Stimulated activated CD8-positive, alpha-beta memory T cell treated with anti-CD3 and anti-CD28 coated beads, Interleukin-15, amount 100 ng/mL, for 1 hour (primary cell): ENCODE measurements at places on chromosomes 7 and 10.

GRCh38 chr7:156722043-156722826 is 81.7 kb downstream of the RNF32 start:
- DNase-seq = no peak

DNA sequence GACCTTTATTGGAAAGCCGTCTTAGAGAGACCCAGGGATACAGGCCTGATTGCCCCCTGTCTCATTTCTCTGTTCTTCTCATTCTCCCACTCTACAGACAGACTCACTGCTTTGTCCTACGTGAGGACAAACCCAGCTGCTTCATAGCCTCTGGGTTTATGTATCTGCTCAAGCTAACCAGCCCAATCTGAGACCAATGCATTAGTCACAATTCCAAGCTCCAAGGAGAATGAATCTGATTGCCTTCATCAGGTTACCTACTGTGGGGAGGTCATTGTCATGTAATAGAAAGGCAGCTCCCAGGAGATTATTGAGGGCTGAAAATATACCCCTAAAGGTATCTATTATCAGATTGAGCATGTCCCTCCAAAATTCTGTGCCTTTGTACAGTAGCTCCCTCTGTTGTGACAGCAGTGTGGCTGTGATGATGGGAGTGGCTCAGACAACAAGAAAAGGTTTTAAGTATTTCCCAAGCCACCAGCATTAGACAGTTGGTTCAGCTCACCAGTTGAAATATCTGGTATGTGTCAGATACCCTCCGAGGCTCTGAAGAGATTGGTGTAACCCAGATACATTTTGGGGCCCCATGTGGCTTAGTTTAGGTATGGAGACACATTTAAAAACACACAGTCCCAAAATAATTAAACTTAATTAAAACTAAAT is 123.1 kb upstream of the EEPD1 start:
- DNase-seq = no peak

DNA sequence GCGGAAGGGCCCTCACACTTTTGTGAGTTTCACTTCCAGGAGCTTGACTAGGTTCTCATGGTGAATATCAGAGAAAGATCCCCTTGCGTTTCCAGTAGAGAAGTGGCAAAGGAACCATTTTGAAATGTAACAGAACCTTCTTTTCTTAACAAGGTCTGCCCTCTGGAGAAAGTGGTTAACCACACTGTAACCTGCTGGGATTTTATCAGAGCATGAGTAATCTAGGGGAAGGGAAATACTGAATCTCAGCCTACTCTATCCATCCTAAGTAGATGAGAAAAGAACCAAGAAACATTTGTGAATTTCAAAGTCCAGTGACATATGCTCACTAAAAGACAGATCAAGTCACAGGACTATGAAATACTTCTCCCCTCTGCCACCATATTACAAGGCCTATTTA is 235.5 kb downstream of the ZEB1 start:
- DNase-seq = no peak

GRCh38 chr7:44403176-44403759 is 77.9 kb upstream of the CAMK2B start:
- DNase-seq = no peak

- DNase-seq = peak; percentile 83
Observed at GRCh38 chr7:63900394-63901203, 98.0 kb upstream of the ZNF722 start.

DNA sequence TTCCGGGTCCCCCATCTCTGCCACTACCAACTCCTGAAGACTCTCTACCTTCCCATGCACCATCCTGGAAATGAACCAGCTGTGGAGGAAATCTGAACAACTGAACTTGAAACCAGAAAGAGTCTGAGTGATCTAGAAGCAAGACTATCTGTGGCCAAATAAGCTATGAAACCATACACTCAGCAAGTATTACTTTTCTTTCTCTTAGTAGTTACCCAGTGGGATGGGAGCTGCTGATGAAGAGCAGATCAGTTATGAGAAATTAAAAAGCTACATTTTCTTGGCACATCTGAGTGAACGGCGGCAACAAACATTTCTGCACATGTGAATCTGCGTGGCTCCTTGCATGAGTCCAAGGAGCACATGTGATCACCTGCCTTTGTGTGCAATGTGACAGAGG is 31.6 kb upstream of the AGK start:
- DNase-seq = no peak

GRCh38 chr7:141475679-141476078 is 75.5 kb upstream of the AGK start:
- no peak for DNase-seq

DNA sequence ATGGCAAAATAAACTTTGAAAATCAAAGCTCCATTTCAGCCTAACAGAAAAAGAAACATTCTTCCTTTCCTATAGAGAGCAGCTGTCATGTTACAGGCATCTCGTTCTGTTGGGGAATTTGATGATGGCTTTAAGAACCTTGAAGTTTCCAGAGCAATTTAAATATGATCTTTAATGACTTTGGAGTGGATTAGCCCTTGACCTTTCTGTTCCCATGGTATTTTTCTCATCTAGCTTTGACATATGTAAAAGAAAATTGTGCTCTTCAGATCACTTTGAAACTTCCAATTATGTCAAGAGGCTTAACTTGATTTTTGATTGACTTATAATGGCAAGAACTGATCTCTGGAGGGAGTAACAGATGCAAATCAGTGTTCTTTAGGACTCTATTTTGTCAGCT is 157.6 kb upstream of the SEMA3E start:
- DNase-seq = no peak

DNA sequence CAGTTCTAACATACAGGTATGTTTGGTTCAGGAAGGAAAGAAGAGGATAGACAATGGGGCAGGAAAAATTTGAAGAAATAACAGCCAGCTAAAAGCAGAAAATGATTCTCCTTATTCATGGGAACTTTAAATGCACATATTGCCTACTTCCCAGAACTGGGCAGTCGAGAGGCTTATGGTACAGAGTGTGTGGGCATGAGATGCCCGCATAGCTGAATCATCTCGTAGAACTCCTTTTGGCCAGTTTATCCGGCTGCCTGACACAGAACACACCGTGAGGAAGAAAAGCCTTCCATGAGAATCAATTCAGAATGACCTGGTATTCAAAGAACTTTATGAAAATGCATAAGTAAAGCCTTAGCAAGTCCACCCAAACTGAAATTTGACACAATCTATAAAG is 471.6 kb downstream of the SH2D4B start:
- DNase-seq = no peak

DNA sequence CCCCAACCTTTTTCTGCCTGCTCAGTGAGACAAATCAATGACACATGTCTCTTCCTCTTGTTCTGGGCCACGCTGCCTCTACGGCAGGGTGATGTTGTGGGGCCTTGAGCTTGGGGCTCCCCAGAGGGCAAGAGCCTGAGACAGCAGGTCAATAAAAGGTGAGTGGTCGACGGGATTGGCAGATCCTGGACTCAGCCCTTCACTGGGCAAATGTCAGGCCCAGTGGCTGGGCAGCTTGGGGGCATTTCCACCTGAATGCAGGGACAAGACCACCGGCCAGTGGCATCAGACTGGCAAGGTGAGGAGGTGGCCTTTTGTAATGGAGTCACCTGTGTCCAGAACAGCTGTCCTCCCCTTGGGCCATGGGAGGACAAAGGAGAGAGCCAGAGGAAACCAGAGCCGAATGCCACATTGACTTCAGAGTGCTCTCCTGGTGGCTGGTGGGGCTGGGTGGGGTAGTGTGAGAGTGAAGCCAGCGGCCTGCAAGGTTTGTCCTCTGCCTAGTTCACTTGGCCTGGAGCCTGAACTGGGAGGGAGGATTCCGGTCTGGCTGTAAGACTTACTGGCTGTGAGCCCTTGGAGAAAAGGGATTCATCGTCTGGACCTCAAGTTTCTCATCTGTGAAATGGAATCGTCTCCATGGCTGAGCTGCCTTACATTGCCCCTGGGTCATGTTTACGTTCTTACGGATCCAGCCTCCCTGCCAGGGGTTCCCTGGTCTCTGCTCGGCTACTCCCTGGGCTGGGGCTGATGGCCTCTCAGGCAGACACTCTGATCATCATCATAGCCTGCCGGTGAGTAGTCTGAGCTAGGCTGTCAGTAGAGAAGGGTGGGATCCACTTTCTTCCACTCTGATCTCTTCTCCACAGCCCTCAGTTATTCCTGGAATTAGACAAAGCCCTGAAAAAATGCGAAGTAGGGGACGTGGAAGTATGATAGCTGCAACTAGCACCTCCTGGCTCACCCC is 25.4 kb upstream of the CRHR2 start:
- no peak for DNase-seq

DNA sequence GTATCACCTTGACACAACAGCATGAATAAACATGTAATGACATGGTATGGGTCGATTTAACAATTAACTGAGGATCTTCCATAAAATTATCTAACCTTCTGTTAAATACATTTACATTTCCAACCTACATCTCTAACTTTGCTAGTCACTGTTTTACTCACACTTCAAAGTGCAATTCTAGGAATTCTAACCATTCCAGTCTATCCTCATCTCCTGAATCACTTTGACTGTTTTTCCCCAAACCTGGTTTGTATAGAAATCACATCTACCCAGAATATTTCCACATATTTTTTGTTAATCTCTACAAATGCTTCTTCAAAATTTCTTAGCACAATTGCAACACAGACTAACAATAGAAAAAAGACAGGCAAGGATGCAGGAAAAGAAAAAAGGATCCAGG is 6.2 kb downstream of the ABI1 start:
- no peak for DNase-seq

- DNase-seq = no peak
Observed at GRCh38 chr10:35379226-35380137, 43.2 kb downstream of the CCNY start.

DNA sequence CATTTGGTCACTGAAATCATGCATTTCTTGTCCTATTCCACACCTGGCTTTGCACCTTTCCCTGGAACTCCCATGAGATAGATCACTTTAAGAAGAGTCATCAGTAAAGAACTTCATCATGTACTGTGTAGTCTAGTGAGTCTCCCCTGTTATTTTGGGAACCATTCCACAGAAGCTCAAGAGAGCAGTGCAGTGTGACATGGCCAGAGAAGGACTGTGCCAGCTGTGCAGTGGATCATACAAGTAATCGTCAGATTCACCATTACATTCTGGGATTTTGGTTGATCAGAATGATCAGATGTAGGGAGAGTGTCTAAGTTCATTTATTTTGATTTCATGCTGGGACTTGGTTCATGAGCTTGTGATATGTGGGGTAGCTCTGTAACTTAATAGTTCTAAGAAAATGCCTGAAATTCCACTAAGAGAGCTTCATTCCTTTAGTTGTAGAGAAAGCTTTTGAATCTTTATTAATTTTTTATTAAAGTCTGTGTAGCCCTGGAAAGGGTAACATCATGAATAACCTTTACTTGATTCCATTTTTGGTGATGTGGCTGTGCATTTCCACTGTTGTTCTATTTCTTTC is 166.8 kb downstream of the SUGCT start:
- no peak for DNase-seq

DNA sequence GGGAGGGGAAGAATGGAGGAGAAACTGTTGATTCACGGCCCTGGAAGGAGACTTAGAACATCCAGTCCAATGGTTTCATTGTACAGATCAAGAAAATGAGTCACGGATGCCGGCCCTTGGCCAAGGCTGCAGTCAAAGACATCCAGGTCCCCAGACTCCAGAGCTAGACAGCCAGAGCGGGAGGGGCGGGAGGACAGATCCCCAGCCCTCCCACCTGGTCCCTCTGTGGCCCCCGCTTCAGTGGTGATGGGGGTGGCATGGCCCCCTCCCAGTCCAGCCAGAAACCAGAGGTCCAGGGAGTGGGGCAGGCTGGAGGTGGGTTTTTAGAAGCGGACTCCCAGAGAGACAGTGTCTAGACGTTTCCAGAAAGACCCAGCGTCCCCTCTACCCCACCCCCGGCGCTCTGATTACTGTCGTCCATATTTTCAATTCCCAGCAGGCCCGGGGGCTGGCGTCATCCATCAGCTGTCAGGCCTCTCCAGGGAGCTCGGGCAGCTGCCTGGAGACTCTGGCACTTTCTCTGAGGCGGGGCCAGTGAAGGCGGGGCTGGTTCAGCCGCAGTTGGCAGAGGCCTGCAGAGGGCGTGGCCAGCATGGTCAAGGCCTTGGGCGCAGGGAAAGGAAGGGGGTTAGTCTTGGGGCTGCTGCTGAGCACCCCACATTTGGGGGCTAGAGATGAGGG is 8.0 kb upstream of the HSPB1 start:
- DNase-seq = no peak

DNA sequence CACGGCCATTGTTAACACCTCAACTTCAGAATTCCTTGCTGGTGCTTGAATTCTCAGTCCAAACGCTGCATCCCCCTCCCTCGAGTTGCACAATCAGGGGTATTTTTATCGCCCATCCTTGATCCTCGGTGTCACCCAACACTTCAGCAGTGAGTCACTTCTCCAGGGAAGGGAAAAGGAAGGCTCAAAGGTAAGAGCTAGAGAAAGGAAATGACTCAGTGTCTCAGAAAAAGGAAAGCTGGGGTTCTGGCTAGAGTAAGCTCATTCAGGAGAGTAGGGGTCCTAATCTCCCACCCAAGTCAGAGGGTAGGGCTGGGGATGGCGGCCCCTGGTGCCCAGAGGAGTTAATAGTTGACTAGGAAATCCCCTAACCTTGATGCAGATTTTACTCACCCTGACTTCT is 39.8 kb upstream of the TRIM8 start:
- no peak for DNase-seq
